ENCODE measurements at places on chromosomes 12 and 14. TPM values are rescaled to one million over a fixed set of nuclear protein-coding genes. Genes with fewer than 3 reads are reported as not detected.
A peak's percentile ranks its signal among the peaks of the same experiment; 100 is the strongest.

DNA sequence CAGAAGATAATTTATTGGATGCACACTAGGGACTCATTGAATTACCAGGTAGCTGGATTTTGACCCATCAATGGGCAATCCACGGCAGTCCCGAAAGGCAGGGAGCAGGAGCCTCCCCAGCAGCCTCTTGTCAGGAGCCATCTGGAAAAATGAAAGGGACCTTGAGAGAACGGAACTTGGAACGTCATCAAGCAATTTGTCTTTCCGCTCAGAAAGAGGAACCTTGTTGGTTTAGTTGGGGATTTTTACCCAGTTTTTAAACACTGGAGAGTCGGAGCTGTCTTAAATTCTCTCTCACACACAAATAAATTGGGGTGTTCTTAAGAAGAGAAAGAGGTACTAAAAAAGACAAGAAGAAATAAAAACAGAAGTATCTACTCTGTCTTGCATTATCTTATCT is 1351.7 kb upstream of the TMEM132C start:
- DNase-seq = no peak
- peaks cover 4% of the 10 kb centered on the region for H3K27me3 ChIP-seq
- H3K4me1 ChIP-seq = no peaks in the 10 kb centered on the region
- no peak overlapping the region for H3K4me3 ChIP-seq

GRCh38 chr12:109605016-109605415 is 31.4 kb downstream of the MVK start:
- no peak for DNase-seq
- H3K27me3 ChIP-seq = peaks cover 4% of the 10 kb centered on the region
- no peak overlapping the region for H3K4me3 ChIP-seq
- H3K4me1 ChIP-seq = no peaks in the 10 kb centered on the region

DNA sequence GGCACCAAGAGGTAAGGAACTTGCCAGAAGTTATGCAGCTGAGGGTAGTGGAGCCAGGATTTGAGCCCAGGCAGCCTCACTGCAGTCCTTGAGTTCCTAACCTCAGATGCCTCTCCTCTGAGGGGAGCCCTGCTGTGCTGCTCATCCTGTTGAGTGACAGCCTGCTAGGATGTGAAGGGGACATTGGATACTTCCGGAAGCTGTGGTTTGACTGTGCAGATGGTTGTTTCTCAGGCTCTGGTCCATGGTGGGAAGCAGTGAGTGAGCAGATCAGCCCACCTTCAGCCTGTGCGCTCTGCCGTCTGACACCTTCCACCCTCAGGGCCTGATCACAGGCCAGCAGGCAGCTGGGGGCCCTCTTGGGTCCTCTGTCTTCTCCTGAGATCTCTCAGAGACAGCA is 253.2 kb downstream of the CACNA1C start:
- no peak for DNase-seq
- no peak overlapping the region for H3K4me3 ChIP-seq
- no peaks in the 10 kb centered on the region for H3K4me1 ChIP-seq

The SMCO2 gene
- 0.19 TPM for total RNA-seq

DNA sequence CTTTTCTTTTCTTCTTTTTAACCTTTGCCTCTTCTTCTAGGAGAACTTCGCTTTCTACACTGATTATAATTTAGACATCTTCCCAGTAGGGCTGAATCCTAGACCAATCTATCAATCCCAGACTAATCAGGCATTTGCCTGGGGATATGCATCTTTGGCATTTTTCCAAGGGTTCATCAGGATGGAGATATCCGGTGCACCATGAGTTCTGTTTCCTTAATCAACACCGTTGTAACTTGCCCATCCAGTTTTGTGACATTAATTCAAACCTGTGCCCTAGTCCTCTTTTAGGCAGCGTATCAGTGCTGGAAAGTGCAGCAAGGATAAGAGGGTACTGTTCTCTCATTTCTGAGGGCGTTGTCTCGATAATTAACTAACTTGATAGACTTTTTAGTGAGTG is 617 bp upstream of the MGP start:
- peaks cover 12% of the 10 kb centered on the region for H3K4me1 ChIP-seq
- no peaks in the 10 kb centered on the region for H3K36me3 ChIP-seq
- peaks cover 10% of the 10 kb centered on the region for H3K27me3 ChIP-seq

GRCh38 chr12:49043856-49044258 is 16.7 kb downstream of the KMT2D start:
- H3K27ac ChIP-seq = peak overlapping the region; percentile 51
- H3K4me1 ChIP-seq = peaks cover 2% of the 10 kb centered on the region
- no peaks in the 10 kb centered on the region for H3K27me3 ChIP-seq
- peak; percentile 84 for DNase-seq
- no peak overlapping the region for H3K4me3 ChIP-seq

GRCh38 chr12:100675432-100675831 is 101.9 kb downstream of the GAS2L3 start:
- no peak for DNase-seq
- H3K27me3 ChIP-seq = peaks cover 10% of the 10 kb centered on the region
- H3K4me1 ChIP-seq = no peaks in the 10 kb centered on the region

- no peak overlapping the region for H3K4me3 ChIP-seq
- peaks cover 12% of the 10 kb centered on the region for H3K36me3 ChIP-seq
- H3K27ac ChIP-seq = no peak overlapping the region
These were observed 15.0 kb downstream of the KCTD10 start for GRCh38 chr12:109461846-109462756.

GRCh38 chr14:32202491-32202997 is 525 bp downstream of the RNU6-8 start:
- DNase-seq = no peak
- H3K4me1 ChIP-seq = peaks cover 52% of the 10 kb centered on the region
- H3K36me3 ChIP-seq = peaks cover 2% of the 10 kb centered on the region
- H3K4me3 ChIP-seq = peak overlapping the region; percentile 89
- H3K27ac ChIP-seq = peak overlapping the region; percentile 98

The SLCO1B1 gene
- not detected for total RNA-seq

DNA sequence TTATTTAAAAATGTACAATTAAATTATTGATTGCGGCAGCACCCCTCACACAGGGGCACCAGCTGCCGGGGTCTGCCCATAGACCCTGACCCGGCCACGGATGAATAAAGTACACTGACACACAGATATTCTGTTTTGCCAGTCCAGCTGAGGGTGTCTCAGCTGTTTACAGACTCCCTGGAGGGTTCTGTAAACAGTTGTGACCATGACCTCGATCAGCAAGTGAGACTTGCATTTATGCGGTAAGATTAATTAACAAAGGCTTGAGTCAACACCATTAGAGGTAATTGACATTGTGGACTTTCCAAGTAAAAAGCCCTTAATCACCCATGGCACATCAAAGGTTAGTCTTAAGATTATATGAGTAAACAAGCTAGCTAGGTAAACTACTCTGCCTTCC is 94.3 kb downstream of the FUT8 start:
- no peak overlapping the region for H3K4me3 ChIP-seq
- peaks cover 12% of the 10 kb centered on the region for H3K36me3 ChIP-seq
- H3K27ac ChIP-seq = no peak overlapping the region
- no peaks in the 10 kb centered on the region for H3K27me3 ChIP-seq

The C12orf57 gene
- 272 TPM for total RNA-seq

The NXPH4 gene
- total RNA-seq = 0.46 TPM

The NTF3 gene
- not detected for total RNA-seq

The FLVCR2 gene
- 7.6 TPM for total RNA-seq

DNA sequence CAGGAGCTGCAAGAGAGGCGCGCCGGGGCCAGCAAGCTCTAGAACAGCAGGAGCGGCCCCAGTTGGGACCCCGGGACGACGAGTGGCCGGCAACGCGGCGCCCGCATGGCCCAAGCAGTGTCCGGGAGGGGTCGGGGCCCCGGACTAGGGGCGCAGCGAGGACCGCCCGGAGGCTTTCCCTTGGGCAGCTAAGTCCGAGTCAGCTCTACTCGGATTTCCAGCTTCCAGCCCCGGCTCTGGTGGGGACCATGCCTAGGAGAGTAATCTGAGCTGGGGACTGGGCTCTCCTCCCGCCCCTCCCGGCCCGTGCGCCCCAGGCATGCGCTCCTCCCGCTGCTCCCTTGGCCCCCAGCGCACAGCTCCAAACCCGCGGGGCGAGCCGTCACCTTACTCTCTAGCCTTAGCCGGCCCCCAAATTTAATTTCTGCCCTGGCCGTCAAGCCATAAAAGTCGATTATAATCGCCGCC is 41.6 kb upstream of the CAPRIN2 start:
- peaks cover 16% of the 10 kb centered on the region for H3K4me1 ChIP-seq
- no peaks in the 10 kb centered on the region for H3K36me3 ChIP-seq
- no peak for DNase-seq
- H3K27me3 ChIP-seq = peaks cover 38% of the 10 kb centered on the region

DNA sequence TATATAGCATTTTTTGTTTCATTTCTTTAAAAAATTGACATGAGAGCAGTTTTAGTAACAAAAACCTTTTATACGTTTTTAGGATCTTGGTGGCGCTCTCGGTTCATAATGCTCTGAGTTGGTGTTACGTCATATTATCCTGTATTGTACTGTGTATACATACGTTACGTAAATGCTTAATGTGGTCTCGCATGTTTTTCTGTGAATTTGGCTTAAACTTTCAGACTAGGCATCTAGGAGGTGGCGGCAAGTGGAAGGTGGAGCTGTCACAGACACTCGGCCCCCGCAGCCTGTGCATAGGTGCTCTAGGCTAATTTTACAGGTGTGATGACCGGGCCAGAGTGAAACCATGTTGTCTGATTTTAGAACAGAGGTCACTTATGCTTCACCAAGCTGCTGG is 60.0 kb downstream of the PPP2R5C start:
- peaks cover 57% of the 10 kb centered on the region for H3K36me3 ChIP-seq
- peaks cover 82% of the 10 kb centered on the region for H3K4me1 ChIP-seq
- peak overlapping the region; percentile 99 for H3K27ac ChIP-seq

The KRT79 gene
- total RNA-seq = not detected
